ENCODE measurements at places on chromosomes 5 and 9. TPM values are rescaled to one million over a fixed set of nuclear protein-coding genes. Genes with fewer than 3 reads are reported as not detected.

- DNase-seq, result no peak
Measured at GRCh38 chr5:165143741-165144140, 1638.3 kb downstream of the MAT2B start.

ZNF483 gene
- 2.4 TPM for total RNA-seq

DNA sequence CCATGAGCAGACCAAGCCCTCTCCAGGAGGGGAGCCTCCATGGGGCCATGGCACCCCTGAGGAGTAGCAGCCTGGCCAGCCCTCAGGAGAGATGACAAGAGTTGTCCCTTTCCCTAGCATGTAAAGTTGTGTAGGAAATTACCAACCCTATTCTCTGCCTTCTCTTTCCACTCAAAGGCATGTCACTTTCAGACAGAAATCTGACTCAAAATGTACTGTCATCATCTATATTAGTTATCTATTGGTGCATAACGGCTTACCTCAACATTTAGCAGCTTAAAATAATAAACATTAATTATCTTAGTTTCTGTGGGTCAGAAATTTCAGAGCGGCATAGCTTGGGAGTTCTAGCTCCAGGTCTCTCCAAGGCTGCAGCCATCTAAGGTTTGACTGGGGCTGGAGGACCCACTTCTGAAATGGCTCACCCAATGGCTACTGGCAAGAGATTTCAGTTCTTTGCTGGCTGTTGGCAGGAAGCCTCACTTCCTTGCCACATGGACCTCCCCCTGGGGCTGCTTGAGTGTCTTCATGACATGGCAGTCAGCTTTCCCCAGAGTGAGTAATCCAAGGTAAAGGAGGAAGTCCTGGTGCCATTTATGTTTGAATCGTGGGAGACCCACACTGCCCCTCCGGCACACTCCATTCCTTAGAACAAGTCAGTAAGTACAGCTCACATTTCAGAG is 632.3 kb downstream of the CCDC171 start:
- DNase-seq, result no peak

TNFSF15 gene
- 0.10 TPM for total RNA-seq

DNA sequence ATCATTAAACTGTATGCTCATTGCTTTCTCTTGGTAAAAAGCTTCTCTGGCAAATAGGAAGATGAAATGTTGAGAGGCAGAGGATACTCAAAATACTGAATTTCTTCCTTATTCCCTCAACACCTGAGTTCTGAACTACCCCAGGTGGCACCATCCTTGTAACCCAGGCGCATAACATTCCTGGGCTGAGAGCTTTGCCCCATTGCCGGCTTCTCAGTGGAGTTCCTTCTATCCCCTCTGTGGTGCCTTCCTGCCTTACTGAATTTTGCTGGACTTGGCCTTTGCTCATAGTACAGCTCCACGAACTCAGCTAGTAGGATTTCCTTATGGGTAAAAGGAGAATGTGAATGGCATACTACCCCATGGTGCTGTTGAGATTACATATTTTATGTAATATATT is 54.7 kb downstream of the BASP1 start:
- DNase-seq, result no peak

TRIM36 gene
- 4.6 TPM for total RNA-seq

SPATA31A3 gene
- total RNA-seq, result not detected

NUDT12 gene
- total RNA-seq, result 7.4 TPM

- DNase-seq, result no peak
Measured at GRCh38 chr9:130043654-130044623, 950 bp upstream of the FNBP1 start.

- DNase-seq, result no peak
Measured at GRCh38 chr5:171166766-171167165, 142.3 kb upstream of the TLX3 start.

DOCK8 gene
- total RNA-seq, result 0.17 TPM

- no peak for DNase-seq
Measured at GRCh38 chr9:82024908-82025307, 36.3 kb downstream of the SPATA31D1 start.

DNA sequence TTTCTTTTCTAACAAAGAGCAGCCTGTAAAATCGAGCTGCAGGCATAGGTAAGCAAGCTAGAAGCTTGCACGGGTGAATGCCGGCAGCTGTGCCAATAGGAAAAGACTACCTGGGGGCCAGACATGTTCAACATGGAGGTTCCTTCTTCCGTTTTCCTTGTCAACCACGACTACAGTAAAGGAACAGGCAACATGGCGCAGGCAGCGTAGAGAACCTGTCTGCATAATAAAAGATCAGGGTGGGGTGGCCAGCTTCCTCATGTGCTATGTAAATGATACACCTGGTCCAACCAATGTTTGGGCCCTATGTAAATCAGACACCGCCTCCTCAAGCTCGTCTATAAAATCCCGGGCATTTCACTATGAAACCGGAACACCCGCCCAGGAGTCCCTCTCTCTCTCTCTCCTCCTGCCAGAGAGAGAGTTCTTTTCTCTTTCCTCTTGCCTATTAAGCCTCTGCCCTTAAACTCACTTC is 103.8 kb upstream of the LIFR start:
- DNase-seq, result no peak

- peak; percentile 69 for DNase-seq
Measured at GRCh38 chr5:111224561-111225345, 569 bp downstream of the CAMK4 start.

CDKN2A gene
- total RNA-seq, result 21.2 TPM

KIAA1958 gene
- total RNA-seq, result 4.4 TPM

NUTM2F gene
- total RNA-seq, result not detected
